ENCODE measurements at places on chromosomes 2 and 18.

- DNase-seq: no peak
Measured at GRCh38 chr2:133777574-133777960, 209.3 kb upstream of the NCKAP5 start.

GRCh38 chr18:36672437-36673344 is 156.1 kb downstream of the TPGS2 start:
- DNase-seq: no peak

DNA sequence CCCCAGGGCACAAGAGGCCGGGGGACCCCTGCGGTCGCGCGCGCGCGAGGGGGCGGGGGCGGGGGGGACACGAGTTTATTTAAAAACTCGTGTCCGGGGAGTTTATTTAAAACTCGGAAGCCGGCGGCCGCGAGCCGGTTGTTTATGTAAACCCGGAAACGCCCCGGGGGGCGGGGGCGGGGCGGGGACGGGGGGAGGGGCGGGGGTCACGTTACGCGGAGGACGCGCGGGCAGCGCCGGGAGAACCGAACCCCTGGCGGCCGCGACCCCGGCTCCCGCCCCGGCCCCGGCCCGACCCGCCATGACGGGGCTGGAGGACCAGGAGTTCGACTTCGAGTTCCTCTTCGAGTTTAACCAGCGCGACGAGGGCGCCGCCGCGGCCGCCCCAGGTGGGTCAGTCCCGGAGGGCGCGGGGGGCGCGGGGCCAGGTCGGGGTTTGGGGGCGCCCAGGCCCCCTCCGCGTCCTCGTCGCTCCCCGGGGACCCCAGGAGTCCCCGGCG is 4.4 kb downstream of the NFATC1 start:
- peak; percentile 86 for DNase-seq

DNA sequence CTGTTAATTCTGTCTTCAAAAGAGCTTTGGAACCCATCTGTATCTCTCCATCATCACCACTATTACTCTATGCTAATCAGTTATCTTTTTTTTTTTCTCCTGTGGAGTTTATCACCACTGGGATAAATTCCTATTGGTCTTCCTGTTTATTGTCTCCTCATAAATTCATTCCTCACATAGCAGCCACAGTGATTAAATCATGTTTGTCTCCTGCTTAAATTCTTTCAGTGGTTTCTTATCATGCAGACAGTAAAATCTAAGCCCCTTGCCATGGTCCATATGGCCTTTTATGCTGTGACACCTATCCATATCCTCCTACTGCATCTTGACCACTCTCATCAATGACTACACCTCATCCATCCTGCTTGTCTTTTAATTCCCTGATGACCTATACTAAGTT is 239.8 kb upstream of the ZEB2 start:
- DNase-seq: no peak

DNA sequence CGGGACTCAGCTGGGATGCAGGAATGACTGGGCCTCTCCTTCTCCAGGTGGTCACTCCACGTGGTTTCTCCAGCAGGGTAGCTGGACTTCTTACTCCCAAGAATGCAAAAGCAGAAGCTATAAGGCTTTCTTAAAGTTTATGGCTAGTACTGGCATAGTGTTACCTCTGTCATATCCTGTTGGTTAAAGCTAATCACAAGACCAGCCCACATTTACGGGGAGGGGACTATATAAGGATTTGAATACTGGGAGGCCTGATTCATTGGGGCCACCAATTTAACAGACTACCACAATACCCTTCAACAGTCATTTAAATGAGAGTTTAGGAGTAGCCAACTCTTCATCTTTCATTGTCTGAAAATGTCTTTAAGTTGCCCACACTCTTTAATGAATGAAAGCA is 94.4 kb upstream of the TSPYL6 start:
- no peak for DNase-seq

- DNase-seq: no peak
Measured at GRCh38 chr2:172284209-172284608, 143.2 kb upstream of the ITGA6 start.

DNA sequence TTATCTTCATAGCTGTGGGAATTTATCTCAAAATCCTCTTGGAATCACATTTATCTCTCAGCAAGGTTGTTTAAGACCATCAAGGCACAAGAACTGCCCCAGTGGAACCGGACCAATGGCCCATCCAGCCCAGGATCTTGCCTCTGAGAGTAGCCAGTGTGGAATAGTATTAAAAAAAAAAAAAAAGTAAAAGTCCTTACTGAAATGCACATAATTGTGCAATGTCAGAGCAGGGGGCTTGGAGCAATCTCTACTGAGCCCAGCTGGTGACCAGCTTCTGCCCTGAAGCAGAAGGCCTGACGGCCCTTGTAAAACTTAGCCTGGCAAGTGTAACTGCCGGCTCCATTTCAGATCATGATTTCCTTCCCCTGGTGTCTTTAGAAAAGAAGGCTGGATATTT is 355.6 kb upstream of the PIK3C3 start:
- DNase-seq: no peak

DNA sequence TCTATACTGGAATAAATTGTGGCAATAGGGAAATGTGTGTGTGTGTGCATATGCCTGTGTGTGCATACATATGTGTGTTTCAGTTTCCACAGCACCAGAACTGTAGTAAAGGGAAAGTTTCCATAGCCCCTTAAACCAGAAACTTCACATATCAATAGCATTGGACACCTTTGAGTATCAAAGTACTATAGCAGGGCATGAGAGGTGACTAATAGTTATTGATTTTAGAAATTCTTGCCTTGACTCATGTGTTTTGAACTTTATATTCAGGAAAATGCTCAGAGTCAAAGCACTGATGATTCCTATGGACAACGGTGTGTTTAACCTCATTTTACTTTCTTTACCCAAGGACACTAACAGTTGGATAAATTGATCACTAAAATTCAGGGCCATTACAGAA is 50.0 kb downstream of the SLC9A2 start:
- DNase-seq: no peak

DNA sequence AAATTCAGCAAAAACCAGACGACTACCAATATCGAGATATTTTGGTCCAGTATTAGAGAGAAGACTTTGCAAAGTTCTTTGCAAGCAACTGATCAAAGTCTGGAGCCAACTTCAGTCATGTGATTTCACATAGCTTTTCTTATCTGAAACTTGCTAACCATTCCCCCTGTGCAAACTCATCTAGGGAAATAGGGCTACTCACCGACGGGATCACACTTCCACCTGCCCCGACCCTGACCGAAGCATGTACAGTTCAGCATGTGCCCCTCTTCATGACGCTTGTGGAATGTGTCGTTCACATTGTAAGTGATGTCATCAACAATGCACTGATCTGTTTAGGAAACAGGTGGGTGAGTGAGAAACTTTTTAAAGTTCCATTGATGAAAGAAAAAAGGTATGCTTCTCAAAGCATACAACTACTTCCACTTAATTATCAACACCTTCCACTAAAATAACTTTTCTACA is 15.4 kb downstream of the FN1 start:
- DNase-seq: no peak

GRCh38 chr2:196719110-196719872 is 79.8 kb downstream of the CCDC150 start:
- DNase-seq: peak; percentile 22

DNA sequence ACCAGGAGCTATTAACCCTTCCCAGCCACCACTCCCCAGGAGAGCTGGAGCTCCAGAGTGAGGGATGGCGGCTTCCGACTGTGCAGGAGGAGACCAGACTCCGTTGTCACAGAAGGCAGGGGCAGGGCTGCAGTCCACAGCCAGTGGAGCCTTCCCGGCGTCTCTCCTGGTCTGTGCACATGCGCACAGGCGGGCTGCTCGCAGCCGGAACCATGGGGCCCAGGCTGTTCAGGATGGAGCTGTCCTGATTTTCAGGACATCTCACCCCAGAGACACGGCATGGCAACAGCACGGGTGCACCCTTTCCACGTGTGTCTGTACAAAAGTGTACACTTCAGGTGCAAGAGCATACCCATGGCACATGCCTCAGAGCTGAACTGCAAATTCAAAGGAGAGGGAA is 28.9 kb downstream of the EIPR1 start:
- no peak for DNase-seq

DNA sequence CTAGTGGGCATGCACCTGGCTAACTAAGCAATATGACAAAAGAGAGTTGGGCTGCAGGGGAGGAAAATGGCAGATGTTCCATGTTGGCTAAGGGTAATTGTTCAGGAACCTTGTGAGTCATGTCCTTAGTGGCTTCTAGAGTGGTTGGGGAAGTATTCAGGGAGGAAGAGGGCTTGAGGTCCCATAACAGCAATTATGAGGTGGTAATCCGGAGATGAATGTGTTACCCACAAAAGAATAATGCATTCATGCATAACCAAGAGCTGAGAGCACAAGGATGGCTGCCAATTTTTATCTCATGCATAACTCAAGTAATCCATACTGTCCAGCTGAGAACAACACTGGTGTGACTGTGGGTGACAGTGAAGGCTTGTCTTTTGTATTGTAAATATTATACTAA is 42.9 kb downstream of the TMEFF2 start:
- no peak for DNase-seq

GRCh38 chr2:170843656-170844055 is 27.0 kb downstream of the GAD1 start:
- no peak for DNase-seq

Measured in HuH-7.5 (cell line).